ENCODE measurements at places on chromosomes 5 and 9. TPM values are rescaled to one million over a fixed set of nuclear protein-coding genes. Genes with fewer than 3 reads are reported as not detected.
A peak's percentile ranks its signal among the peaks of the same experiment; 100 is the strongest.

Gene GPR21
- total RNA-seq, result not detected

Gene PDE4D
- 45.3 TPM for total RNA-seq

DNA sequence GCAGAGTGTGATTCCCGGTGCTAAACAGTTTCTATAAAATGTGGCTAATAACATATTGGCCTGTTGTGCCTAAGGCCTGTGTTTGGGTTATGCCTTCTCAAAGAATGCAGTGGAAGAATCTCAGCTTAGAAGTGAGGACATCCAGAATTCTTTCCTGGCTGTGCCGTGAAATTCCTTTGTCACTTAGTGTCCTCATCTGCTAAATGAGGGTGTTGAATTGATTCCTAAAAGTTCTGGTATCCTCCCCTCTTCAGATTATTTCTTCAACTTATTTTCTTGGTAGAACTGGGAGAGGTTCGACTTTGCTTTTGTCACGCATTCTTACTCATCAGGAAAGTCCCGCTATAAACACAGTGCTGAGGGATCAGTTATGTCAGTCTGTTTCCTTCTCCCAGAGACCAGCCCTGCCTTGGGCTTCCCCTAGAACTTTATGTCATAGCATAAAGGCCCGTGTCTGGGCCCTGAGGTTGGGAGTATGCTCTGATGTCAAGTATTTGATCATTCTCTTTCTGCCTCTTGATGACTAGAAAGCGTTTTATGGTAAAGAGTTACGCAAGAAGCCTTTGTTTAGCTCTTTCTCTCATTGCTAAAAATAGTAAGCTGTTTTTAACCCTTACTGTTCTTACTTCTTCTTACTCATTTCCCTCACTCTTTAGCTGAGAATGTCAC is 29.5 kb downstream of the MTAP start:
- no peak for DNase-seq

GRCh38 chr9:8857926-8858595 is 1058.5 kb upstream of the DMAC1 start:
- peak; percentile 72 for DNase-seq

DNA sequence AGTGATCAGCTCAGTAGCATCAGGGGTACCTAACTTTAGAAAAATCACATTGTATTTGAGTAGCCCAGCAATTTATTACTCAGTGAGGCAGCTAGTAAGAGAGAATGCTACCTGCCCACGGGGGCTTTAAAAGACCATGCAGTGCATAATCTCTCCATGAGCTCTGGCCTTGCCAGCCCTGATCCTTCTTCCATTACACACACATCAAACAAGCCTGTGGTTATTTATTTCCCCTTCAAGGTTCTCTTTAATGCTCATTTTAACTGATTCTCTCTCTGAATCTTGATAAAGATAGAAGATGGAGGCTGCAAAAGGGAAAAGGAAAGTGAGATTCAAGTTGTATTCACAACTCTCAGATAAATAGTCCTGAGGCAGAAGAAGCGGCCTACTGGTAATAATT is 22.3 kb downstream of the ANKRD31 start:
- DNase-seq, result no peak

DNA sequence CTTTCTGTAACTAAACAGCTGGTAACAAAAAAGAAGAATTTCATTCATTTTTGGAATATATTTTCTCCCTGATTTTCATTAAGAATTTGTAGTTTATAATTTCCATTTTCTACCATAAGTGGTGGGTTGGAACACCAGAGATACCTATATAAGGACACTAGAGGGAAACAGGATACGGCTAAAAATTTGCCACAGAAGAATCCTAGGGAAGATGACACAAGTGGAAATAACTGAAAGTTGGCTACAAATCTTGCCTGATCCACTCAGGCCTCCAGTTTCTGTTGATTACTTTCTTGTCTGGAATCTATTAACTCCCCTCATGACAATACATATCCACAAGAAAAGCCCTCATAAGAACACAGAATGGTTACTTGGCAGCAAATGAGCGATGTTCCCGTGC is 46.8 kb downstream of the FREM1 start:
- DNase-seq, result no peak

DNA sequence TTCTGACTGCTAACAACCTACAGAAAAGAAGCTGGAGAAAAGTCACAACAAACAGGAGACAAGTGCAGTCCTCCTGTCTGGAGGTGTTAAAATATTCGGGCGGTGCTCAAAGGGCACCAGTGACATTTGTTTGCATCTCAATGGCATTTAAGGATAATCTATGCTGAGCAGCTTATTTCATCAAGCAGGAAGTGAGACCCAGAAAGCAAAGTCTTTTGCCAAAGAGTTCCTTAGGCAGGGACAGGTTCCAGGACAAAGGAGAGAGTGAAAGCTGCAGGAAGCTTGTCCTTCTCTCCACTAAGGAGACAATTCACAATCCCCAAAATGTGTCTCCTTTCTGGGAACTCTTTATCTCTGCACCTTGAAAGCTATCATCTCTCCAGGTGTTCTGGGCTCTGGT is 38.7 kb upstream of the CDK20 start:
- no peak for DNase-seq

GRCh38 chr9:131273146-131273855 is 3.0 kb downstream of the FAM78A start:
- DNase-seq, result peak; percentile 84

DNA sequence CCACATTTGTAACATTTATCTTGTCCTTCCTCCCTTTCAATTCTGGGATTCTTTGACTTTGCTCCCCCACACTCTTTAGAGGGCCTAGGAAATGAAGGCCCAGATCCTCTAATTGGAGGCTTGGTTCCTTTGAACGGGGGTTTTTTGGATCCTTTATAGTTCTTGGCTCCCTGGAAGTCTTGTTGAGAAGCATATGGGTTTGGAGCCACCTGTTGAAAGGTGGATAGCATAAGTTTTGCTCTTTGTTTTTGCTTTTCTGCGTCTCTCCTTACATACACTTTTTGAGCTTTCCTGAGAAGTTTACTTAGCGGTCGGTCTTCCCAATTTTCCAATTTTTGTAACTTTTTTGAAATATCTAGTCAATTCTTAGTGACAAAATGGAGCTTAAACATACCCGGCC is 17.8 kb downstream of the IFT74 start:
- DNase-seq, result no peak

GRCh38 chr9:124932333-124932732 is 8.6 kb downstream of the GOLGA1 start:
- DNase-seq, result no peak

DNA sequence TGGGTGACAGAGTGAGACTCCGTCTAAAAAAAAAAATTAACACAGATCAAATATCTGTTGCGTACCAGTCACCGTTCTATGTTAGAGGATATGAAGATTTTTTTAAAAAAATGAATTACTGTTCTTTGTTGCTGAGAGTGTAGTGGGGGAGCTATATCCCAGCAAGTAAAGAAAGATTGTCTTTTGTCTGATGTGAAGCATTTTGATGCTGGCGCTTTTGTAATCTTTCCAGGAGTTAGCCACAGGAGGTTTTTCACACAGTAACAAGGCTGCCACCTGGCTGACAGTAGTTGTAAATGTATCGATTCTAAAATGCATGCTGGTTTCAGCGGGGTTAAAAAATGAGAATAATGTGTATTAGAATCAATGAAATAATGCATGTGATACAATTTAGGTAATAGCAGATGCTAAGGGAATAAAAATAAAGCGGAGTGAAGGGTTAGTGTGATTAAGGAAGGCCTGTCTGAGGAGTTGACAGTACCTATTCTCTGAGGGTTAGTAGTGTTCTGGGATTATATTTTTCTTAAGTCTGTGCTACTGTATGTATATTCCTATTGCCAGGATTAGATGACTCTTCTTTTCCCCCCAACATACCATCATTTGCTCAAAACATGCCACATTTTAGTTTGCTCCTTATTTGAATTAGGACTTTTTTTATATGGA is 3.4 kb downstream of the LMNB1 start:
- DNase-seq, result no peak

Measured in heart left ventricle (tissue), 16 donors.